ENCODE measurements at places on chromosomes 3 and 15. TPM values are rescaled to one million over a fixed set of nuclear protein-coding genes. Genes with fewer than 3 reads are reported as not detected.

The HCLS1 gene
- total RNA-seq = 42.5 TPM

The GTF2E1 gene
- 11.3 TPM for total RNA-seq

The IL17RC gene
- total RNA-seq = 66.3 TPM

DNA sequence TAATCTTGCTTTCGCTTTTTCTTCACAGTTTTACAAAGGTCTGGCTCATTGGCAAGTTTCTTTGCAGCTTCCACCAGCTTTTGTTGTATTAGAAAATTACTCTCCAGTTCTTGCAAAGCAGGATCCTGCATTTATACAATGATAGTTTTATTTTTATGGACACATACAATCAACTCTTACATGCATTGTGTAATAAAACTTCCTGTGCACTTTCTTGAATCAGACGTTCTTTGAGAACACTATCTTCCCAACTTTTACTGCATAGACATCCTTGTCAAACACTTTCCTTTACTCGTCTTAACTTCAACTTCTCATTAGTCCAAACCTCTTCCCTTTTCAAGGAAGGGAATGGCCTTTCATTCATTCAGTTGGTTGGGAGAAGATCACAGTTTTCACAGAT lies 71.4 kb upstream of the LMOD3 start:
- peaks cover 40% of the 10 kb centered on the region for H3K36me3 ChIP-seq
- no peak overlapping the region for H3K27ac ChIP-seq
- no peak for DNase-seq
- H3K4me3 ChIP-seq = no peak overlapping the region
- H3K4me1 ChIP-seq = no peaks in the 10 kb centered on the region
- no peaks in the 10 kb centered on the region for H3K27me3 ChIP-seq

GRCh38 chr3:108119398-108120104 lies 28.7 kb upstream of the CD47 start:
- peaks cover 2% of the 10 kb centered on the region for H3K4me1 ChIP-seq
- no peak overlapping the region for H3K4me3 ChIP-seq
- H3K36me3 ChIP-seq = no peaks in the 10 kb centered on the region
- no peak overlapping the region for H3K27ac ChIP-seq
- no peaks in the 10 kb centered on the region for H3K27me3 ChIP-seq

DNA sequence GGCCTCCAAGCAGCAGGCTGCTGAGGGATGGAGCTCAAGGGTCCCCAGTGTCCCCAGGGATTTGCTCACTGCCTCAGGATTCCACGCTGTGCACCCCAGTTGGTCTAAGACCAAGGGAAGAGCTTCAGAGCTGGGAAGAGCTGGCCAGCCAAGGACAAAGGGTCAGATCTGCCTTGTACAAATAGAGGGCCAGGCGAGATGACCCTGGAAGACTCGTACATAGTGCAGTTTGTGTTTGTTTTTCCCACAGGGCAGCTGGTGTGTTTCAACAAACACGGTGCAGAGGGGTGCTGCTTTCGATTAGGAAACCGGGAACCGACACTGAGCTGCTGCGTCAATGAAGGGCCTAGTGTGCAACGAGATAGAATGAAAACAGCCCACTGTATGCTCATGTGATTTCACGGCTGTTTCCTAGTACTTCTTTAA lies 56.1 kb upstream of the TRPM1 start:
- H3K36me3 ChIP-seq = no peaks in the 10 kb centered on the region
- H3K4me1 ChIP-seq = no peaks in the 10 kb centered on the region
- H3K4me3 ChIP-seq = no peak overlapping the region

- peak; percentile 32 for DNase-seq
- H3K27me3 ChIP-seq = no peaks in the 10 kb centered on the region
- no peak overlapping the region for H3K27ac ChIP-seq
Measured at GRCh38 chr15:29687204-29687815, 135.0 kb downstream of the TJP1 start.

- DNase-seq = no peak
- H3K36me3 ChIP-seq = no peaks in the 10 kb centered on the region
- no peak overlapping the region for H3K27ac ChIP-seq
Measured at GRCh38 chr3:141100112-141100511, 49.0 kb downstream of the SPSB4 start.

DNA sequence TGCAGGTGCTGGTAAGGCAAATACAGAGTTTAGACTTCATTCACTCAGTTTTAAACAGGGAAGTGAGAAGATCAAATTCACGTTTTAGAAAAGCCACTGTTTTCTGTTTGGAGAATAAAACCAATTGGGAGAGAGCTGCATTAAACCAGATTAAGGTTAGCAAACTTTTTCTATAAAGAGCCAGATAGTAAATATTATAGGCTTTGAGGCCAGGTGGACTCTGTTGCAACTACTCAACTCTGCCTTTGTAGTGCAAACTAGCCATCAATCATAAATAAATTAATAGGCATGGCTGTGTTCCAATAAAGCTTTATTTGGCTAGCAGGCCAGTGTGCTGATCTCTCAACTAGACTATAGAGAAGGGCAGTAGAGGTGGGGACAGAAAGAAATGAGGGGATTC lies 33.5 kb downstream of the SUCLG2 start:
- H3K27me3 ChIP-seq = no peaks in the 10 kb centered on the region
- peaks cover 4% of the 10 kb centered on the region for H3K36me3 ChIP-seq
- no peak overlapping the region for H3K4me3 ChIP-seq
- H3K27ac ChIP-seq = no peak overlapping the region

DNA sequence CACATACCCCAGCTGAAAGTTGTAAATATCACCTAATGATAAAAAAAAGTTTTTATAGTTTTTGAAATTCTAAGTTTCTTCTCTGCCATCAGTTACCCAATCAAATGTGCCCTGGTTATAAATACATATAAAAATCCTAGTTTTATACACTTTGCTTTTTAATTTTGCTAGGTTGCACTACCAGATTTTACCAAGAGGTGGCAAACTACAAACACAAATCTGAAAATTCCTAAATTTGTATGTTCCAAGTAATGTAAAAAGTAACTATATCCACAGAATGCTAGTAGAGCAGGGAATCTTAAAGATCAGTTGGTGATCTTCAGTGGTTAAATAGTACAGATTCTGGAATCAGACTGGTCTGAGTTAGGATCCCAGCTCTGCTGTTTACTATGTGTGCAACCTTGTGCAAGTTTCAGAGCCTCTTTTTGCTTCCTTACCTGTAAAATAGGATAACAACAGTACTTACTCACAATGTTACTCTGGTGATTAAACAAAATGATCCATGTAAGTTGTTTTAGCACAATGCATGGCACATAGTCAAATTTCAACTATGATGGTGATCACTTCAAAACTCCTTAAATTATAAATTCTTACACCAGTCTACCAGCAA lies 11.0 kb downstream of the TRPM7 start:
- DNase-seq = no peak
- H3K27me3 ChIP-seq = no peaks in the 10 kb centered on the region
- H3K36me3 ChIP-seq = no peaks in the 10 kb centered on the region
- no peak overlapping the region for H3K4me3 ChIP-seq

Data from thyroid gland (tissue), 4 donors.